Muscle of back (tissue), 13 donors: ENCODE measurements at places on chromosomes 3 and 15. TPM values are rescaled to one million over a fixed set of nuclear protein-coding genes. Genes with fewer than 3 reads are reported as not detected.

LRRC2 gene
- polyA plus RNA-seq = 3.5 TPM

LSAMP gene
- polyA plus RNA-seq = 8.6 TPM

CCR3 gene
- not detected for polyA plus RNA-seq

LARP6 gene
- 16.0 TPM for polyA plus RNA-seq

NANOGP8 gene
- 0.19 TPM for polyA plus RNA-seq

PLA2G4E gene
- polyA plus RNA-seq = 0.53 TPM

DNA sequence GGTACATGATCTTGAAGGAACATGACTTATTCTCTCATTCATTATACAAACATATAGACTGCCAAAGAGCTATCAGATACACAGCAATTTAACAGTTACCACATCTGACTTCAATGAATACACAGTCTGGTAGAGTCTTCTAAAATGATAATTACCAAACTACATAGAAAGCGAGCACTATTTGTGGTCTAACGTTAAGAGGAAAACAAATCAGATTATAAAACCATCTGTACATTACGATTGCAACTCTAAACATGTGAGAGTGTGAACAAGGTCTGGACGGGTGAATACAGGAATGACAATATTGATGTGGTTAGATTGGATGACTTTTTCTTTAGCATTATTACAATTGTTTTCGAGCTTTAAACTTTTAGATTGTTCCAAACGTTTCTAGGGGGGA is 16.3 kb downstream of the CX3CR1 start:
- no peak for DNase-seq

DNA sequence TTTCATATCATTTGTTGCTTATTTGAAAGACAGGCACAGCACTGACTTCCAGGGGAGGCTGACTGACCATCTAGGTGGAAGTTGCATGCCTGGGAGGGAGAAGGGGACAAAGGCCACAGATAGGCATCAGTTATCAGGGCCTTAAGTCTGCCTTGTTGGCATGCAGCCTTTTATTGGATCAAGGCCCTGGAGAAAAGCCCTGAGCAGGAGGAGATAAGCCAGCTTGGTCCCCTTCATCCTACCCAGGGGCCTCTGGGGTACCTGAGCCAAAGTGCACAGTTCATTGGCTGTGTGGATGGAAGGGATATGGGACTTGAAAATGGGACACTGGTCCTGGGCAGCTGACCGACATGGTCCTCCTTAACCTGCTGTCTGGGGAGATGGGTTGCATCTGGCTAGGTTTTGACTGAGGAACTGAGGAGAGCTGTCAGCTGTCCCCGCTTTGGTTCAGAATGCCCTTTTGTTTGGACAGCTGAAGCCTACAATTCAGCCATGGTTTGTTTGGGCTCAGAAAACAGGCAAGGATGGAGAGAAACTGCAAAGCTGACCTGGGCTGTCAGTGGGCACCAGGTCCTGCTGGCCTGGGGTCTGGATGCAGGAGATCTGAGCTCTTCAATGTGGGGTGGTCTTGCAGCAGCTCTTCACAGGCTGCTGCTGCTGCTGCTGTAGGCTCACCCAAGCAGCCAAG is 60.0 kb downstream of the FLNB start:
- peak; percentile 30 for DNase-seq

- DNase-seq = no peak
These were observed 201.9 kb downstream of the PDCD6IP start for GRCh38 chr3:34000301-34000700.

GRCh38 chr15:41241221-41241964 is 10.3 kb downstream of the CHP1 start:
- DNase-seq = peak; percentile 19

DNA sequence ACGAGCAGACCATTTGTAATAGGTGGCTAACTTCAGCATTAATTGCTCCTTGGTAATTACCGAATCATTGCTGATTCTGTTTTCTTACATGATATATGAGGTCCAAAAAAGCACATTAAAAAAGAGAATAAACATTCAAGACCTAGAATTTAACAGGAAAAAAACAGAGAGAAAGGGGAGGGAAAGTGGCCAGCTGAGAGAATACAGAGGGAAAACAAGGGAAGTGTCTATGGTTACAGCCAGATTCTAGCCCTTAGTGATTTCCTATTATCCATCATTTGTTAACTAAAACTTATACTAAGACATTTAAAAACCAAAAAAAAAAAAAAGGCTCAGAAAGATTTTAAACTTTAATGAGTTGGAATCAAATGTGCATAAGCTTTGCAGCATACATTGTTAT is 168.7 kb downstream of the LRTM1 start:
- DNase-seq = no peak

DNA sequence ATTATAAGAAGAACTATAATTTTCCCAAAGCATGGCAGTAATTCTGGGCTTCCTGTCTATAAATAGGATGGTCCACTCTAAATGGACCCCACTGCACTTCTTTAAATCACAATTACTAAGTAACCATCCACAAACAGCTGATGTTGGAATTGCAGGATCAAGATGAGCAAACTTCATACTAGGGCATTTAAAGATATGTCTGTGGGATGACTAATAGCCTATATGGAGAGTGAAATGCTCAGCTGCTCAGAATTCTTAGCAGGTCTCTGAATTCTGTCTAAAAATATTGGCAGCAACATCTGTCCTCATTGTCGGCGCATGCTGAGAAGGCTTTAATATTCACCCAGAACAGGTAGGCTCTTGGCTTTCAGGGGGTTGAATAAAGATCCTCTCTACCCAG is 140.4 kb downstream of the SATB1 start:
- no peak for DNase-seq

- DNase-seq = peak; percentile 51
These were observed 36.9 kb downstream of the RFTN1 start for GRCh38 chr3:16476636-16477035.

- DNase-seq = peak; percentile 11
These were observed 26.9 kb upstream of the LINGO1 start for GRCh38 chr15:77659350-77660321.

GRCh38 chr3:169344465-169344864 is 319.0 kb downstream of the MECOM start:
- DNase-seq = no peak

GRCh38 chr3:173008978-173009377 is 132.1 kb downstream of the SPATA16 start:
- no peak for DNase-seq

- peak; percentile 50 for DNase-seq
These were observed 58.3 kb upstream of the SLCO3A1 start for GRCh38 chr15:91795235-91795634.

GRCh38 chr3:172562871-172563865 is 39.9 kb upstream of the TNFSF10 start:
- peak; percentile 60 for DNase-seq

DNA sequence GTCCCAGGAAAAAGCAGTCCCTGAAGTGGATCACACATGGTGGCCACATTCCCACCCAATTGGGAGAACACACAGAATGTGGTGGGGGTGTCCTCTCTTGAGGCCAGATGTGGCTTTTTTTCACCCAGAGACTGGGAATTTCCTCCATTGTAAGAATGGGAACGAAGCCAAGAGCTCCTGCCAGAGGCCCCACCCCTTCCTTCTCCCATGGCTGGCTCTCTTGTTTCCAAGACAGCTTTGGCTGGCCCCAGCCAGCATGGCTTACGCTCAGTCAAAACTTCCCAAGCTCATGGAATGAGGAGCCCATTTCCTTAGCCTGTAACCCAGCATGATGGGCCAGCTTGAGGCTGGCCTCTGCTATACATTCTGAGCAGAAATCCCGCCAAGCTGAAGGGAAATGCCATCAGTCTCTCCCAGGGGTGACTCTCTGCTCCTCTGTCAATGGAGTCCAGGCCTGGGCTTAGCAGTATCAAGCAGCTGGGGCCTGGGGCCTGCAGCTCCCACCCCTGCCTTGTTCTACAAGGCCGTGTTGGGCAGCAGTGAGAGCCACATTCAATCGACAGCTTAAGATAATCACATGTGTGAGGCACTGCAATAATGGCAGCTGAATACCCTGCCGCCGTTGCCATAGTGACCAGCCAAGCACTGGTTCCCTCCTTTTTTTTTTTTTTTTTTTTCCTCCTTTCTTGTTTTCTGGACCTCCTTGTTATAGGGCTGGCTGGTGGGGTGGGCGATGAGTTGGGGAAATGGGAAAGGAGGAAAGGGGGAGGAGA is 142.4 kb downstream of the EPHB1 start:
- no peak for DNase-seq

DNA sequence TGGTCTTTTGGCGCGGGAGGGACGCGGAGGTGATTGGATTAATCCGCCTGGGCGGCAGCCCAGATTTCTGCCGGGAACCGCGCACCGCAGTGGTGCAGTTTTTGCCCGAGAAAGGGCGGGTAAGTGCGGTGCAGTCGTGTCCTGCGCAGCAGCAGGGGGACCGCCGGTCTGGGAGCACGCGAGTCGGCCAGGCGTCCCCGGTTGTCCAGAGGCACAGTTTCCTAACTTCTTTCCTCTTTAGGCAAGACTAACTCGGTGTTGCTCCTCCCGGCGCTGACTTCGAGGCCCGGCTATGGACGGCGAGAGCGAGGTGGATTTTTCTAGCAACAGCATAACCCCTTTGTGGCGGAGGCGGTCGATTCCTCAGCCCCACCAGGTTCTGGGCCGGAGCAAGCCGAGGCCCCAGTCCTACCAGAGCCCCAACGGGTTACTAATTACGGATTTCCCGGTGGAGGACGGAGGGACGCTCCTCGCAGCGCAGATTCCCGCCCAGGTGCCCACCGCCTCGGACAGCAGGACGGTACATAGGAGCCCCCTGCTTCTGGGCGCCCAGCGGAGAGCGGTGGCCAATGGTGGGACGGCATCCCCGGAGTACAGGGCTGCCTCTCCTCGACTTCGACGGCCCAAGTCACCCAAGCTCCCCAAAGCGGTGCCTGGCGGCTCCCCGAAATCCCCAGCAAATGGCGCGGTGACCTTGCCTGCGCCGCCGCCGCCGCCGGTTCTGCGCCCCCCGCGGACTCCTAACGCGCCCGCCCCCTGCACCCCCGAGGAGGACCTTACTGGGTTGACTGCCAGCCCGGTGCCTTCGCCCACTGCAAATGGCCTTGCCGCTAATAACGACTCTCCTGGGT is 736 bp downstream of the ARHGEF26 start:
- no peak for DNase-seq

DNA sequence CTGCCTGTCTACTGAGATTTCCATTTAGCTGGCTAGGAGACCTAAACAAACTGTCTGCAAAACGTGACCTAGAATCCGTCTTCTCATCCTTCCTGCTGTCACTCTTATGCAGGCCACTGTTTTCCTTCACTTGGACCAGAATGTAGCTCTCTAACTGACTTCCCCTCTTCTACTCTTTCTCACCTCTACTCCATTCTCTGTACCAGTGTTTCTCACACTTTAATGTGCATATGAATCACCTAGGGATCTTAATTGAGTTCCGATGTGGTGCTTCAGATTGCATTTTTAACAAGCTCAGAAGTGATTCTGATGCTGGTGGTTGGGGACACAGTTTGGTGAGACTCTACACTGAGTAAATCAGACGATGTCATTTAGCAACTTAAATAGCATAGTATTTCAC is 1.6 kb upstream of the GBE1 start:
- no peak for DNase-seq

DNA sequence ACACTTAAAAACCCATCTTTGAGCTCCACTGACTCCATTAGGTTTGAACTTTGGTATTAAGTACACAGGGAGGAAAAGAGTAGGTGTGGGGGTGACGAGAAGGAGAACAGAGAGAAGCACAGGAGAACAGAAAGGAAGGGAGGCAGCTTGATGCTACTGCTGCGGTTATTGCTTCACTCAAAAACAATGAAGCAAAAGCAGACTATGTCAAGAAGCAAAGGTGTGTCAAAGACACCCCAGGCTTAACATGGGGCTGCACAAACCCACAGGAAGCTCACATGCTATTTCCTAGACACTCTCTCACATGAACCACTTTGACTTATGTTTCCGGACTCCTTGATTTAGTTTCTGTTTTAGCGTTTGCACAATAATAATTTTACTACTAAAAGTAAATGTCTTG is 961.0 kb upstream of the CFAP20DC start:
- DNase-seq = no peak

GRCh38 chr15:40755812-40756208 is 756 bp upstream of the RMDN3 start:
- no peak for DNase-seq

- DNase-seq = no peak
These were observed 317.8 kb upstream of the C2CD4B start for GRCh38 chr15:62482785-62483429.

DNA sequence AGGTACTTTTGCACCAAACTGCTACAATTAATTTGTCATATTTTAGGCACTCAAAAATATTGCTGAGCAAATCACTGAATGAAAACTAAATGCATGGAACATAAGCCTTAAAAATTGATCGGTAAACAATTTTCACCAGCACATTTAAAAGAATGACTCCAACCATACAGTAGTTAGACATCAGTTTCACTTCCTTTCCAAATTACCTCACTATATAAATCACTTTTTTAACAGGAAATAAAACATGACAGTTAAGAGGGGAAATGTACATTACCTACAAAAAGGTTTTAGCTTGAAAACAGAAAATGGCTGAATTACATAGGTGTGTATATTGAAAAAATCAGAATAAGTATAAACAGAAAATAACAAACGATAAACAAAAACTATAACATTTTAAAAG is 108.4 kb downstream of the SERPINI1 start:
- DNase-seq = no peak

- DNase-seq = peak; percentile 56
These were observed 3.7 kb upstream of the PLD1 start for GRCh38 chr3:171813897-171814460.

GRCh38 chr3:151770956-151771355 is 37.2 kb downstream of the AADACL2 start:
- peak; percentile 82 for DNase-seq

DNA sequence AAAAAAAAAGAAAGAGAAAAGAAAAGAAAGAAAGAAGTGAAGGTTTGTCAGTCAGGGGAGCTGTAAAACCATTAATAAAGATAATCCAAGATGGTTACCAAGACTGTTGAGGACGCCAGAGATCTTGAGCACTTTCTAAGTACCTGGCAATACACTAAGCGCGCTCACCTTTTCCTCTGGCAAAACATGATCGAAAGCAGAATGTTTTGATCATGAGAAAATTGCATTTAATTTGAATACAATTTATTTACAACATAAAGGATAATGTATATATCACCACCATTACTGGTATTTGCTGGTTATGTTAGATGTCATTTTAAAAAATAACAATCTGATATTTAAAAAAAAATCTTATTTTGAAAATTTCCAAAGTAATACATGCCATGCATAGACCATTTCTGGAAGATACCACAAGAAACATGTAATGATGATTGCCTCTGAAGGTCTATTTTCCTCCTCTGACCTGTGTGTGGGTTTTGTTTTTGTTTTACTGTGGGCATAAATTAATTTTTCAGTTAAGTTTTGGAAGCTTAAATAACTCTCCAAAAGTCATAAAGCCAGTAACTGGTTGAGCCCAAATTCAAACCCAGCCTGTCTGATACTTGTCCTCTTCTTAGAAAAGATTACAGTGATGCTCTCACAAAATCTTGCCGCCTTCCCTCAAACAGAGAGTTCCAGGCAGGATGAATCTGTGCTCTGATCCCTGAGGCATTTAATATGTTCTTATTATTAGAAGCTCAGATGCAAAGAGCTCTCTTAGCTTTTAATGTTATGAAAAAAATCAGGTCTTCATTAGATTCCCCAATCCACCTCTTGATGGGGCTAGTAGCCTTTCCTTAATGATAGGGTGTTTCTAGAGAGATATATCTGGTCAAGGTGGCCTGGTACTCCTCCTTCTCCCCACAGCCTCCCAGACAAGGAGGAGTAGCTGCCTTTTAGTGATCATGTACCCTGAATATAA is 2.0 kb downstream of the B2M start:
- no peak for DNase-seq
